Vagina (tissue), 2 donors: ENCODE measurements at places on chromosomes 2 and 18.

GRCh38 chr18:75809926-75810255 lies 382.4 kb upstream of the SMIM21 start:
- H3K27me3 ChIP-seq: no peaks in the 10 kb centered on the region
- H3K4me3 ChIP-seq: no peak overlapping the region
- no peak overlapping the region for H3K27ac ChIP-seq
- DNase-seq: no peak
- peaks cover 10% of the 10 kb centered on the region for H3K4me1 ChIP-seq

- H3K27ac ChIP-seq: no peak overlapping the region
- H3K4me1 ChIP-seq: no peaks in the 10 kb centered on the region
- no peak overlapping the region for H3K4me3 ChIP-seq
- no peaks in the 10 kb centered on the region for H3K36me3 ChIP-seq
Observed at GRCh38 chr2:66041902-66042657, 392.8 kb upstream of the MEIS1 start.

DNA sequence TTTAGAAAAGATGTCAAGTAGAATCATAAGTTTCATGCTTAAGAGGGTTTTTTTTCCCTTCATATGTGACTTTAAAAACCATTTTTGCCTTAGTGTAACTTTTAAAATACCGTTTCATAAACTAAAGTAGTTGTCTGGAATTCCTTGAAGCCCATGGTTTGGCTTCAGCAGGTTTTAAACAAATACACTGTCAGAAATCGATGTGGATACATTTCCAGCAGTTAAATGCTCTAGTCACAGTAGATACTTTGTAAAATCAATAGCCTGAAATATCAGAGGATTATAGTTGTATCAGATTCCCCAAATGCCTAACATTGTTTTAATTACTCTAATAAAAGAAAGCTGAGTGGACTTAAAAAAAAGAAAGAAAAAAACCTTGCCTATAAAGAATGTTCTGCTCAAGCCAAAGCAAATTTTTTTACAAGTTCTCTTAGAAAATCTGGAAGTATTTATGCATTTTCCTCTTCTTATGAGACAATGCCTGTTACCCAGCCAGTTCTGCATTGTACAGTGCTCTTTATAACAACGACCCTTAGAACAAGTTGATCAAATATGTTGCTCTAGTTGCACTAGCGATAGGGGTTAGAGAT lies 260.5 kb downstream of the LTBP1 start:
- H3K27ac ChIP-seq: no peak overlapping the region
- no peak for DNase-seq
- no peak overlapping the region for H3K4me3 ChIP-seq
- no peaks in the 10 kb centered on the region for H3K27me3 ChIP-seq
- H3K36me3 ChIP-seq: no peaks in the 10 kb centered on the region

DNA sequence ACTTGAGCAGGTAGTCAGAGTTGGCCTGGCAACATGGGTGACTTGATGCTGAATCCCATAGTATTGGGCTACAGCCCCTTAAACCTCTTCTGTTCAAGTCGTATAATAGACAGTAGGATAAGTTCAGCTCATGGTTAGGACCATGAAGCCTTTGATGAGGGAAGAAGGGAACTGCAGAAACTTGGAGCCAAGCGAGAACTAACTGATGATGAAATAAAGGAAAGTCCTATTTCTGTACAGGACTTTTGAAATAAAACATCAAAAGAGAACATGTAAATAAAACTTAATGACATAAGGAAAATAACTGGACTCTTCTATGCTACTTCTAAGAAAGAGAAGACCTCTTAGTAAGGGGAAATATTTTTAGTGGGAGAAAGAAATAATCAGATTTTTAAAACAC lies 51.2 kb upstream of the UGP2 start:
- H3K27ac ChIP-seq: no peak overlapping the region
- H3K27me3 ChIP-seq: no peaks in the 10 kb centered on the region
- no peak overlapping the region for H3K4me3 ChIP-seq
- no peaks in the 10 kb centered on the region for H3K36me3 ChIP-seq
- no peaks in the 10 kb centered on the region for H3K4me1 ChIP-seq

GRCh38 chr18:30852980-30853379 lies 189.6 kb downstream of the DSC3 start:
- no peak overlapping the region for H3K4me3 ChIP-seq
- H3K27me3 ChIP-seq: no peaks in the 10 kb centered on the region
- DNase-seq: no peak

- H3K27me3 ChIP-seq: no peaks in the 10 kb centered on the region
- H3K27ac ChIP-seq: no peak overlapping the region
- H3K4me1 ChIP-seq: no peaks in the 10 kb centered on the region
- no peaks in the 10 kb centered on the region for H3K36me3 ChIP-seq
- no peak overlapping the region for H3K4me3 ChIP-seq
Observed at GRCh38 chr2:197993830-197994229, 189.4 kb downstream of the PLCL1 start.

DNA sequence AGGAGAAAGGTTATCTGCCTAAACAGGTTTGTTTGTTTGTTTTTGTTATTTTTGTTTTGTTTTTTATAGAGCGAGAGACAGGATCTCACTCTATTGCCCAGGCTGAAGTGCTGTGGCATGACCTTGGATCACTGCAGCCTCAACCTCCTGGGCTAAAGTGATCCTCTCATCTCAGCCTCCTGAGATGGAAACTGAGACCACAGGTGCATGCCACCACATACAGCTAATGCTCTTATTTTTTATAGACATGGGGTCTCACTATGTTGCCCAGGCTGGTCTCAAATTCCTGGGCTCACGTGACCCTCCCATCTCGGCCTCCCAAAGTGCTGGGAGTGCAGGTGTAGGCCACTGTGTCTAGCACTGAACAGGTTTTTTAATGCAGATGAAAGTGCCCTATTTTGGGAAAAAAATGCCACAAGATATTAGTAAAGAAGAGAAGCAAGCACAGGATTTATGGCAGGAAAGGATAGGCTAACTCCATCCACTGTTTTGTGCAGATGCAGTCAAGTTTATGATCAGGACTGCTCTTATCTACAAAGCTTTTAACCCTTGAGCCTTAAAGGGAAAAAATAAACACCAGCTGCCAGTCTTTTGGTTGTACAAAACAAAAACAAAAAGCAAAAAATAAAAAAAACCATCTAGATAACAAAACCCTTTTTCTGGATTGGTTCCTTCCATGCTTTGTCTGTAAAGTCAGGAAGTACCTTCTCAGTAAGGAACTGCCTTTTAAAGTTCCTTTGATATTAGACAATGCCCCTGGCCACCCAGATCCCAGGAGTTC lies 29.4 kb downstream of the MAP4K3 start:
- no peak for DNase-seq
- no peaks in the 10 kb centered on the region for H3K36me3 ChIP-seq
- H3K4me3 ChIP-seq: no peak overlapping the region
- H3K4me1 ChIP-seq: peaks cover 73% of the 10 kb centered on the region
- no peaks in the 10 kb centered on the region for H3K27me3 ChIP-seq
- no peak overlapping the region for H3K27ac ChIP-seq

DNA sequence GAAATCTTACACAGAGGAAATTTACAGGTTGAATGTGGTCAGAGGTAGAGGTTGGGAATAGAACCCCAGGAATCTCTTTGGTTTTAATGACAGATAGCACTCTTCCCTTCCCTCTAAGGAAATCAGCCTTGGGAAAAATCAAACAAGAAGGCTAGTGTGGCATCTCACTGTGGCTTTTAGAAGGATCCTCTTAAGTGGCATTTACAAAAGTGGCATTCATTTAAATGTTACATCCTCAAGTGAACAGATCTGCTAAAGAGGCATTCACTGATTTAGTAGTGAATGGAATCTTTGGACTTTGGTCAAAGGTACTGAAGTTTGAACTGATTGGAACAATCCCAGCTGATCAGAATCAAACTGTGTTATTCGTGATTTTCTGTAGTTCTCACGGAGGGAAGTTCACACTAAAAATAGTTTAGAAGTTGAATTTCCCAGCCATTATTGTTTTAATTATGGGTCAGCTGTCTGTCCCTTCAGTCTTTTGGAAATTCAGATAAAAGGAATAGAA lies 136.5 kb upstream of the FN1 start:
- no peaks in the 10 kb centered on the region for H3K36me3 ChIP-seq
- H3K27me3 ChIP-seq: no peaks in the 10 kb centered on the region
- no peak for DNase-seq

DNA sequence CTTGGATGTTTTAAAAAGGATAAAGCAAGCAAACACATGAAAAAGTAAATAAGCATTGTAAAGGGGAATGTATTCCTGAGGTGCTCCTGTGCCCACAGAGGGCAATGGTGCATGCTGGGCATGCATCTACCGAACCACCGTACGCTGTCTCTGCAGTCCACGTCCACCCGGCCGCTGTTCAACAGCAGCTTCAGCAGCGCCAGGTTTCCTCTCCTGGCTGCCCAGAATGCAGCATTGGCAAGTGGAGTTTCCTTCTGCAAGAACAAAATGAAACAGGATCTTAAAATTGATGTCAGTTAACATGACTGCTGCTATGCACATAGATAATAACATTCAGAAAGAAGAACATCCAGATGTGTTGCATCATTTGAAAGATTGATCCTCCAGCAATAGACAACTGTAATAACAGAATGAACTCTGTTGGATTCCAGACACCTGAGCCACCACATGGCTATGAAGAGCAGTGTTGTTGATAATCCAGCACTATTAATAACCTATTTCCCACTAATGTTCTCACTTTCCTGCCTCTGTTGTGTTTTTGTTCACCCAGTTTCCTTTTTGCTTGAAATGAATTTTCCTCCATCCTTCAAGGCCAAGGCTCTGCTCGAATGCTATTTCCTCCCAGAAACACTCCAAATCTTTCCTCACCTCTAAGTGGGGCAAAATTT lies 13.6 kb downstream of the ANKRD29 start:
- peaks cover 4% of the 10 kb centered on the region for H3K36me3 ChIP-seq
- no peaks in the 10 kb centered on the region for H3K27me3 ChIP-seq
- H3K4me1 ChIP-seq: peaks cover 23% of the 10 kb centered on the region
- H3K27ac ChIP-seq: no peak overlapping the region
- no peak for DNase-seq
